AG09309 (cell line): ENCODE measurements at places on chromosomes 3 and 15.

DNA sequence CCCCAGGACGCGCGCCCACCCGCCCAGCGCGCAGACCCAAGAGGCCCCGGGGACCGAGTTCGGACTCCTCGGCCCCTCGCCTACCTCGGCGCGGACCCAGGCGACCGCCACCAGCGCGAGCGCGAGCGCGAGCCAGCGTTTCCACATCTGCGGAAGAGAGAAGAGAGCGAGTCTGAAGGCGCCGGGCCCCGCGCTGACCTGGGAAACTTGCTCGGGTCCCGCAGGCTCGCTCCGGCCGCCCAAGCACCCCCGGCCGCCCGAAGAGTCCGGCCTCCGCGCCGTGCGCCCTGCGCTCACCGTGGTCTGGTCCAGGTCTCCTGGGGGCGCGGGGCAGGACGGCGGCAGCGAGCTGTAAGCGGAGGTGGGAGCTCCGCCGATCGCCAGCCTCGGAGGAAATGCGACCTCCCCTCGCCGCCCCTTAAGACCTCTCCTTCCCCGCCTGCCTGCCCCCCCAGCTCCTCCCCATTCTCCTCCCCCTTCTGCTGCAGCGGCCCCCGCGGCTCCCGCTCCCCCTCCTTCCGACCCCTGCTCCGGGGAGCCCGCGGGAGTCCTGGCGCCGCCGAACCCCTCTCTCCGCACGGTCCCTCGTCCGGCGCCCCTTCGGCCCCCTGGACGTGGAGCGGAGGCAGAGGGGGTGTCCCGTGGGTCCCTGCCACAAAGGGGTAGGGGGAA is at the start of gene FSTL1:
Gene FSTL1, minus strand, starts transcription at position 393 of the 672 bp plus-strand sequence. Its CDS starts 246 bp downstream, at position 147.
- no peak for DNase-seq

GRCh38 chr3:48432411-48433371 is 2.8 kb upstream of the PLXNB1 start:
- DNase-seq = no peak

DNA sequence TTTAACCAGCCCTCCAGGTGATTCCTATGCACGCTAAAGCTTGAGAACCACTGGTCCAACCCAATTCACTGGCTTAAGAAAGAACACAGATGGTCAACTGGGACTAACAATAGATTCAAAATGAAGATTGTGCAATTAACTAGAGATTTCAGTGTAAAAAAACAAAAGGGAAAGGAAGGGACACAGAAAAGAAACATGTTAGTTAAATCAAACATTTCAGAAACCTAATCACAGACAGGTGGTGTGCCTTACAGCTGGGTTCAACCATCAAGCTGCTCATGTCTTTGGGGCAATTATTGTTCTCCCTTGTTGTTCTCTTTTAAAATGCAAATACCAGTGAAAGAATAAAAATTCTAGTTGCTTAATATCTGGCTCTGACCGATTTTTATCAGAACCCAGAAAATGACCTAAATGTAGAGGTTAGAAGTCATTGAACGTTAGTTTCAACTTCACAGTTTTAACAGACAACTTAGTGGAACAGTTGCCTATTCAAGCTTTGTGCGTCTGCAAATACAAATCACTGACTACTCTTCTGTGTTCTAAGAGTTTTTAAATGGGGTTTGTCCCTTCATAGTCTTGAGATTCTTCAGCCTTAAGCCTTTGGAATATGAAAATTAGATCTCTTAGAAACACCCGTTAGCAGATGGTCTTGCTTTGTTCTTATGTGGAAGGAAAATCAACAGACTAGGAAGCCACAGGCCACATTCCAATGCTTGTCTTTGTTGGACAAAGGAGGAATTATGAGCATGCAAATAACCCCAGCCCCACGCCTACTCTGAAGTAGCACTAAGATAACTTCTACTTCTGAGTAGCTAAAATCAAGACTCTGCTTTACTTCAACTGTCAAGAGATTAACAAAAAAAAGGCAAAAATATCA is 223.4 kb downstream of the ATP8B4 start:
- DNase-seq = no peak

DNA sequence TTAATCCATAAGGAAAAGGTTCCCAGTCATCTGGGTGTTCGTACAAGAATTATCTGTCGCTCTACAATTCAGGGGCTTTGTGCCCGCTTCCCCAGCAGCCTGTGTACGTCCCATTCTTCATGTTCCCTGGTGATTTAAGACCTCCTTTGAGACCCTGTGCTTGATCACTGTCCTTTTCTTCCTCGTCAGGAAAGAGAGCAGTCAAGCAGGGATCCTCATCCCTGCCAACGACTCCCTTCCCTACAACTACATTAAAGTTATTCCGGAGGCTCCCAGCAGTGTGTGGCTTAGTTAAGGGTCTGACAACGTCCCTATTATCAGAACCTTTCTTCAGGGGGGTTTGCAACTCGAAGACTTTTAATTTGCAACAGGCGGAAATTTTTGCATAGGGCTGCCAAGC is 175.7 kb downstream of the FOXP1 start:
- no peak for DNase-seq

GRCh38 chr3:191352014-191352413 is 21.7 kb upstream of the UTS2B start:
- DNase-seq = no peak

- peak; percentile 84 for DNase-seq
Observed at GRCh38 chr15:38868326-38869114, 303.9 kb upstream of the RASGRP1 start.

GRCh38 chr15:48683991-48684765 is 38.7 kb upstream of the FBN1 start:
- DNase-seq = no peak

DNA sequence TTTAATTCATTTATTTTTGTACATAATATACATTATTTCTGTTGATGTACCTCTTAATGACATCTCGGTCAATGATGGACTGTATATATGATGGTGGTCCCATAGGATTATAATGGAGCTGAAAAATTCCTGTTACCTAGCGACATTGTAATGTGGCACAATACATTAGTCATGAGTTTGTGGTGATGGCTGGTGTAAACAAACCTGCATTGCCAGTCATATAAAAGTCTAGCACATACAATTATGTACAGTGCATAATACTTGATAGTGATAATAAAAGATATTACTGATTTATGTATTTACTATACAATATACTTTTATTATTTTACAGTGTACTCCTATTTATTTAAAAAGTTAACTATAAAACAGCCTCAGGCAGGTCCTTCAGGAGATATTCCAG is 15.1 kb downstream of the TTC14 start:
- no peak for DNase-seq

- no peak for DNase-seq
Observed at GRCh38 chr3:195082811-195083210, 188.1 kb downstream of the XXYLT1 start.

GRCh38 chr3:186356152-186356551 is 5.9 kb downstream of the DGKG start:
- no peak for DNase-seq

DNA sequence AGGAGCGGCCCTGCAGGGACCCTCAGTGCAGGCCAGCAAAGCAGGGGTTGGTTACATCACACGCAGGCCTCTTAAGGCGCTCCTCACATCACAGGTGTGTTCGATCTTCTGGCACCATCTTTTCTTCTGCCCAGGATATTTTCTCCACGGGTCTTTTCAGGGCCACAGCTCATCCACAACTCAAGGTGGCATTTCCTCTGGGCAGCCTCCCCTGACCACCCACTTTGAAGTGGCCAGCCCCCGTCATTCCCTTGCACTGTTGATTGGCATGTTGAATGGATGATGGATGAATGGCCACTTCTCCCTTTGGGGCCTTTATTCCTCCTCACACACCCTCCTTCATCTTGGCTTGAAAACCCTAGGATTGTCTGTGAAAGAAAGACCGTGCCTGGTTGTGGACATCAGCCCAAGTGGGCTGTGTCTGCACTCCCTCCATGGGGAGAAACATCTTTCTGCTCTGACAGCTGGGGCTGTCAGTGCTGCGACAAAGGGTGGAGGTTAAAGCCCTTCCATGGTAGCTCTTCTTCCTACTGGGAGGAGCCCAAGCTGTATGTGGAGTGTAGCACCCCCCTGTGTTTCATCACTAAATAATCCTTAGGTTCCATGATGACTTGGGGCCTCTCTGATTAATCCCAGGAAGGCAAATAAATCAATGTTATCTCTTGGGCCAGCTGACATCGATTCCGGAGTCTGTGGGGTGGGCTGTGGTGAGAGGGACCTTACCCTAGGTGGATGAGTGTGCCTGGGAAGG is 102.5 kb downstream of the EPHB1 start:
- DNase-seq = no peak

DNA sequence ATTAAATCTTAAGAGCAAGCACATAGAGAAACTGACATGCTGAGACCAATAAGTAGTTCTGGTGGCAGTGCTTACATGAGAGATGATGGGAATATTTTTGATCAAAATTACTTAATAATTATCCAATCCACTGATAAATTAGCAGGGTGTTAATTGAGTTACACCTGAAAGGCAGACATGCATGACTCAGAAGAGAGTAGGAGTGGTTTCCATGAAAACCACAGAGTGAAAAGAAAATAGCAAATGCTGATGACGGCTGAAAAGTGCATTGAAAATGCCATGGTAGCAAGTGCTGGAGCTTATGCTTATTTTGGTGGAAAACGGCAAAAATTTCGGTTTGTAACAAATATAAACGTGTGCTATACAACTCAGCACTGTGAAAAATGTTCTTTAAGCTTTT is 267.8 kb upstream of the LRRN1 start:
- DNase-seq = no peak

GRCh38 chr3:37779289-37780152 is 82.2 kb upstream of the CTDSPL start:
- peak; percentile 64 for DNase-seq
